ENCODE measurements at places on chromosomes 4 and X. TPM values are rescaled to one million over a fixed set of nuclear protein-coding genes. Genes with fewer than 3 reads are reported as not detected.

The SPP1 gene
- total RNA-seq: 0.89 TPM

The IGFBP7 gene
- total RNA-seq: not detected

The AMBN gene
- total RNA-seq: not detected

The RTL9 gene
- total RNA-seq: not detected

The RBMXL3 gene
- not detected for total RNA-seq

The CFAP47 gene
- total RNA-seq: not detected

The GAGE12E gene
- total RNA-seq: not detected

The SERTM2 gene
- not detected for total RNA-seq

All from T-cell (primary cell).